ENCODE measurements at places on chromosomes 3 and 15. TPM values are rescaled to one million over a fixed set of nuclear protein-coding genes. Genes with fewer than 3 reads are reported as not detected.

DNA sequence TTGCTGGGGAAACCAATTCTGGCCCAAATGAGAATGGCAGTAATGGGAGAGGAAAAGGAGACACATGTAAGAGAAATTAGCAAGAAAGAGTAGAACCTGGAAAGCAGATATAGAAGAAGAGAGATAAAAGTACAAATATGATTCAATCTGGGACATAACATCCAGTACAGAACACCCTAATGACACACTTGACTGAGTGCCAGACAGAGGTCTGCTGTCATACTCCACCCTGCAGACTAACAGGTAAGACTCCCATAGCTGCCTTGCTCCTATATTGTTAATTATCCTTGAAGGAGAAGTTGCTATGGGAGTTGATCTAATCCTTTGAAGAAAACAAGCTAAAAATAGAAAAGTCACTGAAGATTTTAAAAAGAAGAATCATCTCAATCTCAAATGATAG, 21.1 kb downstream of the CCPG1 start:
- no peak for DNase-seq

ADGRG7 gene
- total RNA-seq, result not detected

GRCh38 chr15:70240820-70241430, 143.2 kb upstream of the TLE3 start:
- no peak for DNase-seq

FBXW12 gene
- total RNA-seq, result 0.07 TPM

DNA sequence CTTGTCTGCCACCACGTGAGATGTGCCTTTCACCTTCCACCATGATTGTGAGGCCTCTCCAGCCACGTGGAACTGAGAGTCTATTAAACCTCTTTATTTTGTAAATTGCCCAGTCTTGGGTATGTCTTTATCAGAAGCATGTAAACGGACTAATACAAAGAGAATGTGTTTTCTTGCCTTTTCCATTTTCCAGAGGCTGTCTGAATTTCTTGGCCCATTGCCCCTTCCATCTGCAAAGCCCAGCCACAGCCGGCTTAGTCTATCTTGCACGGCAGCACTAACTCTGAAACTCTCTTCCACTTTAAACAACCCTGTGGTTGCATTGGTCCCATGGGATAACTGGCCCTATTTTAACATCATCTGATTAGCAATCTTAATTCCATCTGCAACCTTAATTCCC, 215.3 kb downstream of the LRTM1 start:
- DNase-seq, result no peak
